T-helper 2 cell (primary cell): ENCODE measurements at places on chromosomes 16 and 17.

- DNase-seq, result no peak
These were observed 36.1 kb downstream of the NOG start for GRCh38 chr17:56629531-56630075.

GRCh38 chr17:77242118-77242851, 101.5 kb downstream of the SEC14L1 start:
- no peak for DNase-seq

DNA sequence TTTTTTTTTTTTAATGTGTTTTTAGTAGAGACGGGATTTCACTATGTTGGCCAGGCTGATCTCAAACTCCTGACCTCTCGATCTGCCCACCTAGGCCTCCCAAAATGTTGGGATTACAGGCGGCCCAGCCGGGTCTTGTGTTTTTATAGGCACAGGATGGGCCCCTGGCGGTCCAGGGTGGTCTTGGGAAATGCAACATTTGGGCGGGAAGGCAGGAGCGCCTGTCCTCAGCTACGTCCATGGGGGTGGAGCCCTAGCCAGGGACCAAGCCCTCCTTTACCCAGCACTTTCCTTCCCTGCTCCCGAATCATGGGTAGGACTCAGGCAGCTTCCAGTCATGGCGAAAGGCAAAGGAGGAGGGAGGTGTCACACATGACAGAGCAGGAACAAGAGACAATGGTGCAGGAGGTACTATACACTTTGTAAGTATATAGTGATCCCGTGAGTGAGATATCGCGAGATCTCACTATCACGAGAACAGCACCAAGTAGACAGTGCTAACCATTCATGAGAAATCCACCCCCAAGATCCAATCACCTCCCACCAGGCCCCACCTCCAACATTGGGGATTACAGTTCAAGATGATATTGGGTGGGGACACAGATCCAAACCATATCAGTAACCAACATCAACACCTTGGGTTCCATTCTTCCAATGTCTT, 226.7 kb upstream of the WSCD1 start:
- no peak for DNase-seq

DNA sequence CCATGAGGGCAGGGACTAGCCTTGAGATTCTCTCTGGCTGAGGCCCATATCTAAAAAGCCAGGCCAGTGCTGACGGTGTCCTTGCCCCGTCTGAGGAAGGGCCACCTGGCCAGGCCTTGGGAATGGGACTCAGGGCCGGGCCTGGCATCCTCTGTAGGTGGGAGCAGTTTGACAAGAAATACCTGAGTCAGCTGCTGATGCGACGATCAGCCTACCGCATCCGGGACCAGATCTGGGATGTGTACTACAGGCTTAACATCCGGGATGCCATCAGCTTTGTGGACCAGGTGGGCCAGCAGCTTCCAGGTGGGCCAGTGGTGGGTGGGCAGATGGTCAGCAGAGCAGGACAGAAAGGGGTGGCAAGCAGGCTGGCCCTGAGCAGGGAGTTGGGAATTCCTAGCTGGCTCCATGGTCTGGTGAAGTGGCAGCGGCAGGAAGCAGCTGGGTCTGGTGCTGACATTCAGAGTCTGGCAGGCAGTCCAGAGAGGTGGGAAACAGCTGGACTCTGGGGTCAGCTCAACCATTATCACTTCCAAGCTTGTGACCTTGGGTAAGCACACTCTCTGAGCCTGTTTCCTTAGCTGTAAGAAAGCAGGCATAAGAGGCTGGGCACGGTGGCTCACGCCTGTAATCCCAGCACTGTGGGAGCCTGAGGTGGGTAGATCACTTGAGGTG, 9.5 kb downstream of the SLC9A5 start:
- no peak for DNase-seq

GRCh38 chr16:48852951-48853350, 243.0 kb upstream of the N4BP1 start:
- no peak for DNase-seq

DNA sequence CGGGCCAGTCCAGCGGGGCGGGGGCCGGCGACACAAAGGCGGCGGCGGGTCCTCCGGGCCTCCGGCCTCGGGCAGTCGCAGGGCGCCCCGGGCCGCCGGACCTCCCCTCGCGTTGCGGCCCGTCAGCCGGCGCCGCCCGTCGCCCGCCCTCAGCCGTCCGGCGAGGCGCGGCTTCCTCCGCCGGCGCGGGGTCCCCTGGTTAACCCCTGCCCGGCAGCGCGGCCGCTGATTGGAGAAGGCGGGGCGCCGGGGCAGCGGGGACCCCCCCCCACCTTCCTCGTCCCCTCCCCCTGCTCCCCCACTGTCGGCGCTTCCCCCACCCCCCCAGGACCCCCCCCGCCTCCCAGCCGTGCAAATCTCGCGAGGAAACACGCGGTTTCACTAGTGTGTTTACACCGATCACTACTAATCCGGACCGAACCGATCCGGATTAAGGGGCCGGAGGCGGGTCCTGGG, at the start of gene TLK2:
Gene TLK2, plus strand, starts transcription at position 402 of the 456 bp plus-strand sequence. CDS start 2,301 bp downstream, outside the sequence.
- DNase-seq, result peak; percentile 56

DNA sequence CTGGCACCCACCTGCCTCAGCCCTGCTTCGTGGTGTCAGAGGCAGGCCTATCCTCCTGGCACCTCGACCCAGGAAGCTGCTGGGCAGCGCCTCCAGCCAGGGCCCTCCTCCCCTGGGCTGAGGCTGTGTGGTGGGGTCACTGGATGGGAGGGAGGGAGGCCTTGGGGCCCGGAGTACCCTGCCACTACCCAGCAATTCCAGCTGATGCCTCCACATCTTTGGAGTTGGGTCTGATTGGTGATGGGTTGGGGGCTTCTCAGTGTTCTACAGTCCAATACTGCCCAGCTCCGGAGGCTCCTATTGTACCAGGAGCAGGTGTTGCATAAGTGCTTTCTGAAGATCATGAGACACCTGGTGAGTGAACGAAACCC, 48.0 kb downstream of the USP22 start:
- no peak for DNase-seq

GRCh38 chr17:1834380-1835149, 4.8 kb downstream of the RPA1 start:
- DNase-seq, result no peak

- no peak for DNase-seq
These were observed 16.5 kb downstream of the TMEM98 start for GRCh38 chr17:32944248-32945020.
